ENCODE measurements at places on chromosomes 16 and 17.

- no peak for DNase-seq
Observed at GRCh38 chr17:75130059-75130631, 1.4 kb downstream of the NT5C start.

DNA sequence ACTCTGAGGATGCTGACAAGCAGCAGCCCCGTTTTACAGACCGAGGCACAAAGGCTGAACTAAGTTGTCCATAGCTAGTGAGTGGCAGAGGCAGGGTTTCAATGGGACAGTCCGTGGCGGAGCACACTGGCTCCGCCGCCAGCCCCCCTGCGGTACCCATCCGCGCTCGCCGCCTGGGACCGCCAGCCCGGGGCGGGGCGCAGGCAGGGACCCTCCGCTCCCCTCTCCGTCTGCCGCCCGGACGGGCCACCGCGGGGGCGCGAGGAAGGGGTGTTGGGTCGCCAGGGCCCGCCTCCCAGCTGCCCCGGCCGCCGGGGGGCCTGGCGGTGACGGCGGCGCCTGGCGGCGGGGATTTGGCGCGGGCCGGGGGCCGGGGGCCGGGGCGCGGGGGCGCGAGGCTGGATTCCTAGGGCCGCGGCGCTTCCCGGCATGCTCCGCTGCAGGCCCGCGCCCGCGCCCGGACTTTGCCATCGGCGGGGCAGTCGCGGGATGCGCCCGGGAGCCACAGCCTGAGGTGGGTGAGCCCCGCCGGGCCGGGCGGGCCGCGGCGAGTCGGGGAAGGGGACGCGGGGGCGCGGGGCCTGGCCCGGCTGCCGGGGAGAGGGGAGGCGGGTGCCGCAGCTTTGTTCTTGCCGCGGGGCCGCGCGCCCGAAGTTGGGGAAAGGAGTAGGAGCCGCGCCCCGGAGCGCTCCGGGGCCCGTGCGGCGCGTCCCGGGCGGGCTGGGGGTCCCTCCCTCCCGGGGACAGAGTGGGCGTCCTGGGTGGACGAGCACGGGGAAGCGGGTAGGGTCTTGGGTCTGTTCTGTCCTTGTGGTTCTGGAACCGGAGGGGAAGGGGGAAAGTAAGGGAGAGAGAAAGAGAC is at the start of gene TMEM98:
Gene TMEM98, plus strand, starts transcription at position 430 of the 862 bp plus-strand sequence. CDS start 3,376 bp downstream, outside the sequence.
- DNase-seq, result no peak

GRCh38 chr16:48420437-48420836 is 35.2 kb upstream of the SIAH1 start:
- no peak for DNase-seq

DNA sequence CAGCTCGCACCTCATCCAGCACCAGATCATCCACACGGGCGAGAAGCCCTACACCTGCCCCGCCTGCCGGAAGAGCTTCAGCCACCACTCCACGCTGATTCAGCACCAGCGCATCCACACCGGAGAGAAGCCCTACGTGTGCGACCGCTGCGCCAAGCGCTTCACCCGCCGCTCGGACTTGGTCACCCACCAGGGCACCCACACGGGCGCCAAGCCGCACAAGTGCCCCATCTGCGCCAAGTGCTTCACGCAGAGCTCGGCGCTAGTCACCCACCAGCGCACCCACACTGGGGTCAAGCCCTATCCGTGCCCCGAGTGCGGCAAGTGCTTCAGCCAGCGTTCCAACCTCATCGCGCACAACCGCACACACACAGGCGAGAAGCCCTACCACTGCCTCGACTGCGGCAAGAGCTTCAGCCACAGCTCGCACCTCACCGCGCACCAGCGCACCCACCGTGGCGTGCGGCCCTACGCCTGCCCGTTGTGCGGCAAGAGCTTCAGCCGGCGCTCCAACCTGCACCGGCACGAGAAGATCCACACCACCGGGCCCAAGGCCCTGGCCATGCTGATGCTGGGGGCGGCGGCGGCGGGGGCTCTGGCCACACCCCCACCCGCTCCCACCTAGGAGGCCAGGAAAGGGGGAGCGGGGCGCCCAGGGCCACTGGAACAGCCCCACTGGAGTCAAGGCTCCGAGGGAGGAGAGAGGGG is 7.5 kb downstream of the ZNF205 start:
- DNase-seq, result no peak

GRCh38 chr17:50055055-50055425 is 870 bp upstream of the ITGA3 start:
- no peak for DNase-seq

DNA sequence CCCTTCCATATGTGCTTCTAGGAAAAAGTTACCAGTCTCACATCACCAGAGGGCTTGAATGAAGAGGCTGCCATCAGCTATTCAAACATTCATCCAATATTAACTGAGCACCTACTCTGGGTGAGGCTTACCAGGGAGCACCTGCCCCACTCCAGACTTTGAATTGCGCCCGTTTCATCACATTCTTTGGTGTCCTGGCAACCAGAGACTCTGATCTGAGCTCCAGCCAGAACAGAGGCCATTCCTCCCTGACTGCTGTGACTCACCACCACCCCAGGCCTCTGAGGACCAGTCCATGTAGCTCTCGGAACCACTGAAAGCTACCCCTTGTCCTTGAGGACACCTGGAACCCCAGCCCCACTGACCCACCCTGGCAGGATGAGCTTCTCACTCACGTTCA is at the start of gene C16orf96:
Gene C16orf96, plus strand, starts transcription at position 229 of the 400 bp plus-strand sequence. Its CDS starts 150 bp downstream, at position 379.
- DNase-seq, result no peak

GRCh38 chr16:26645614-26646013 is 421.1 kb upstream of the C16orf82 start:
- DNase-seq, result no peak

DNA sequence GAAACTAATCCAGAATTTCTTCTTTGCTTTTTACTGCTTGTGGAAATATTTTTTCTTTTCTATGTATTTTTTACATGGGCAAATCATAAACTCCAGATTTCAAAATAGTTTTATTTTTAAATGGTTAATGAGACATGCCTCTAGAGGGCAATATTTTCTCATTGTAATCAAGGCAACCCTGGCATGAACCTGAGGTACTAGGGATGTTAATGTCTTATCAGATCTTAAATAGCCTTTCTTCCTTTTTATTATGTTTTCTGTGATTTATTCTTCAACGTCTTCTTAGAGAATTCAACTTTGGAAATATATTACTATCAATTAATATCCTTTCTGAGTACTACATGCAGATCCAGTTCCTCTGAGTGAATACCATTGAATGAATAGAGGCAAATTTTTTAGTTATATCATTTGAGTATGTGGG is 324.7 kb downstream of the BCAS3 start:
- DNase-seq, result no peak

- no peak for DNase-seq
Observed at GRCh38 chr16:87860553-87861299, 8.6 kb downstream of the SLC7A5 start.

GRCh38 chr16:89545831-89546574 is 14.5 kb upstream of the RPL13 start:
- DNase-seq, result no peak

- no peak for DNase-seq
Observed at GRCh38 chr17:17896746-17897145, 60.0 kb upstream of the SREBF1 start.

DNA sequence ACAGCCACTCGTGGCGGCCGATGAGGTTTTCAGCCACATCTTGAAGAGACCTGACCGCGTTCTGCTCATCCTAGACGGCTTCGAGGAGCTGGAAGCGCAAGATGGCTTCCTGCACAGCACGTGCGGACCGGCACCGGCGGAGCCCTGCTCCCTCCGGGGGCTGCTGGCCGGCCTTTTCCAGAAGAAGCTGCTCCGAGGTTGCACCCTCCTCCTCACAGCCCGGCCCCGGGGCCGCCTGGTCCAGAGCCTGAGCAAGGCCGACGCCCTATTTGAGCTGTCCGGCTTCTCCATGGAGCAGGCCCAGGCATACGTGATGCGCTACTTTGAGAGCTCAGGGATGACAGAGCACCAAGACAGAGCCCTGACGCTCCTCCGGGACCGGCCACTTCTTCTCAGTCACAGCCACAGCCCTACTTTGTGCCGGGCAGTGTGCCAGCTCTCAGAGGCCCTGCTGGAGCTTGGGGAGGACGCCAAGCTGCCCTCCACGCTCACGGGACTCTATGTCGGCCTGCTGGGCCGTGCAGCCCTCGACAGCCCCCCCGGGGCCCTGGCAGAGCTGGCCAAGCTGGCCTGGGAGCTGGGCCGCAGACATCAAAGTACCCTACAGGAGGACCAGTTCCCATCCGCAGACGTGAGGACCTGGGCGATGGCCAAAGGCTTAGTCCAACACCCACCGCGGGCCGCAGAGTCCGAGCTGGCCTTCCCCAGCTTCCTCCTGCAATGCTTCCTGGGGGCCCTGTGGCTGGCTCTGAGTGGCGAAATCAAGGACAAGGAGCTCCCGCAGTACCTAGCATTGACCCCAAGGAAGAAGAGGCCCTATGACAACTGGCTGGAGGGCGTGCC is 30.1 kb downstream of the CIITA start:
- no peak for DNase-seq

- no peak for DNase-seq
Observed at GRCh38 chr17:15742921-15743320, 10.8 kb downstream of the TBC1D26 start.

DNA sequence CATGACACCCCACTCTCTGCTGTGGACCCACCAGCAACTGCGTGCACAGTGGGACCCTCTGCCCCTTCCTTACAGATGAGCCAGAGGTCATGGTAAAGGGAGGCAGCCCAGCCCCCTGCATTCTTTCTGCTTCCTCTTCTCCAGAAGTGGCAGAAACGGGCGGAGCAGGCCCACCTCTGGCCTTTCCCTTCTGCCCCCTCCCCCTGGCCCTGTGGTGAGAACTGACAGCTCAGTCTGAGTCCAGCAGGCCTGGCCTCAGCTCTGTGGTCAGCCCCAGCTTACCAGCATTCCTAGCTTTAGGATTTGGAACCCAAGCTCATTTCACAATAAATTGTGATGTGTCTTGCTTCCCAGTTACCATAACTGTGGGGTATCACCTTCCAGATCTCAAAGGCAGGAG is 4.8 kb upstream of the ANKRD11 start:
- DNase-seq, result no peak

GRCh38 chr16:82070656-82071369 is 35.8 kb downstream of the HSD17B2 start:
- DNase-seq, result no peak

GRCh38 chr16:67441907-67442306 is 11.0 kb downstream of the HSD11B2 start:
- no peak for DNase-seq

DNA sequence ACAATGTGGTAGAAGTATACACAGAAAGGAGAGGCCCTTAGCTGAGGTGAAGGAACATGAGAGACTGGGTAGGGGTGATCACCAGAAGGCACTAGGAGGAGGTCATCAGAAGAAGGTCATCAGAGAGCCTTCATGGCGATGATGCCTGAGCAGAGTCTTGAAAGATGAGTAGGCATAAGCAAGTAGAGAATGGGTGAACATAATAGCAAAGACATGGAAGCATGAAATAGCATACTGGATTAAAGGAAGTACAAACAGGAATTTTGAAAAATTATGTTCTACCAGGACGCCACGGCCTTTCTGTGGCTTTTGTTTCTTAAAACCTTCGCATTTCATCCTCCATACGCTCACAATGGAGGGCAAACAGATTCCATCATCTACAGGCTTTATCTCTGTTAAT is 2.9 kb downstream of the IKZF3 start:
- DNase-seq, result no peak

DNA sequence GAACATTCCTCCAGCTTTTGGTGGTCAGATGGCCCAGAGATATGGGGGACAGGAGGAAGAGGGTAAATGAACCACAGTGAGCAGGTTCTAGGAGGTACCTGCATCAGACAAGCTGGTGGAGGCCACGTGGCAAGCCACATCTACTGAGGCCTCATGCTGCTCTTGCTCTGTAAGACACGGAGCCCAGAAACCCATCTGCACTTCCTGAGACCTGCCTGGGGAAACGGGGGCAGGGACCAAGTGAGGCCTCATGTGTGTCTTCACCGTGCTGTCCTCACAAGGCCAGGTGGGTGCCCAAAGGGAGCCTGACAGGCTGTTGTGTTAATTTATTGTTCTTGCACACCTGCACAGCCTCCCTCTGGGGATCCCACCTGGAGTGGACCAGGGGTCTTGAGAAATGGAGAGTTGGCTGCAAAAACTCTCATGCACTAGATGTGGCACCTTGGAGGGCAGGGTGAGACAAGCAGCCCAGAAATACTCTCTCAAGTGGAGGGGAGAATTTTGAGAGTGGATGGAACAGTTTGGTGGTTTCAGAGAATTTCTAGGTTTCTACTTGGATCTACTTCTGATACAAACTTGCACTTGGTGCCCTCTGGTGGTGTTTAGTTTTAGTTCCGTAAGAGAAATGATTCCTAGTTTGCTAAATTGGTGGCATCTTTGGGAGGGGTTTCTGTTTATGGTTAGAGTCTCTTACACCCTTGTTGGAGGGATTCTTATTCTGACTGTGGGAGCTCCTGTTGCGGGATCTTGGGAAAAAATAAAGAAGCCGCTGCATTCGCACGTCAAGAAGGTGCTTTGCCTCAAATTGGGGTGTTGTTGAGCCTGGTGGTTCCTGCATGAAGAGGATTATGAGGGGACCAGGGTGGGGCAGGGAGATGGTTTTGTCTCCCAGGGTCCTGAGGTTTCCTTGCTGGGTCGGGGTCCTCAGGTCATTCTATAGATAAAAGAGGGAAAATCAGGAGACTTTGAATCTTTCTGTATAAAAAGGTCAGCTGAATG is 47.5 kb downstream of the SLC6A2 start:
- no peak for DNase-seq

DNA sequence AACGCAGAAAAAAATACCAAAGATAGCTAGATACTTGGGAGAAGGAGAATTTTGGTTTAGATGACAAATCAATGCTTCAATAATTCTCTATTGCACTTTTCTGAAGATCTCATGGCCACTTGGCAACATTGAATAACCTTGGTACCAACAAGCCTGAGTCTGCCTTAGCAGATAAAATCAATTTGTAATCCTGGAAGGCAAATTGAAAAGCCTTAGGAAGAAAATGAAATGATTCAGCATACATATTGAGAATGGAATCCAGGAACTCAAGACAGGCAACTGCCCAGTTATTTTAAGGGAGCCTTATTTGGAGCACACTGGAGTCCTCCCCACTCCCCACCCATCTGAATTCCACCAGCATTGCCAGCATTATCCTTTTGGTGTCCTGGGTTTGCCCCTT is 109.3 kb upstream of the SOX9 start:
- DNase-seq, result no peak

GRCh38 chr16:84955427-84955826 is 55.9 kb downstream of the ZDHHC7 start:
- DNase-seq, result no peak

- DNase-seq, result no peak
Observed at GRCh38 chr16:50178491-50178941, 25.4 kb downstream of the TENT4B start.

GRCh38 chr17:8959312-8959918 is 6.1 kb downstream of the PIK3R5 start:
- DNase-seq, result no peak

DNA sequence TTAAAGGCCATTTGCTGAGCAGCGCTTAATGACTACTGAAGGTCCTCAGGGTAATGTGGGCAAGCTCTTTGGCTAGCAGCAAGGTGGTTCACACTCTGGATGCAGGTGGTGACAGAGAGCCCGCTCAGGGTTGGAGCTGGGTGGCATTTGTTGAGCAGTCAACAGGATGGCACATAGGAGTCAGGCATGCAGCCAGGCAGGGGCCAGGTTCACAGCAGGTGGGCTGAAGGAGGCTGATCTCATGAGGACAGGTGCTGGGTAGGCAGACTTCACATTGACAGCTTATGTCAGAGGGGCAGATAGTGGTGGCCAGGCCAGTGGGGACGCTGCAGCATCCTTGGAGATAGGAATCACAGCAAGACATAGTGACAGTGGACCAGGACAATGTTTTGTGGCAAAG is 4.5 kb downstream of the KRTAP3-1 start:
- no peak for DNase-seq

All from cortex of kidney (tissue), 1 donor.